Activated T-helper 1 cell treated with anti-CD3 and anti-CD28 coated beads, Interleukin-2, amount 50 U/mL, for 16 hours (primary cell): ENCODE measurements at places on chromosomes 2 and 18.

GRCh38 chr2:6181926-6182325, 489.7 kb downstream of the SOX11 start:
- DNase-seq = no peak

GRCh38 chr18:11488175-11488574, 121.2 kb upstream of the SLC35G4 start:
- DNase-seq = no peak

DNA sequence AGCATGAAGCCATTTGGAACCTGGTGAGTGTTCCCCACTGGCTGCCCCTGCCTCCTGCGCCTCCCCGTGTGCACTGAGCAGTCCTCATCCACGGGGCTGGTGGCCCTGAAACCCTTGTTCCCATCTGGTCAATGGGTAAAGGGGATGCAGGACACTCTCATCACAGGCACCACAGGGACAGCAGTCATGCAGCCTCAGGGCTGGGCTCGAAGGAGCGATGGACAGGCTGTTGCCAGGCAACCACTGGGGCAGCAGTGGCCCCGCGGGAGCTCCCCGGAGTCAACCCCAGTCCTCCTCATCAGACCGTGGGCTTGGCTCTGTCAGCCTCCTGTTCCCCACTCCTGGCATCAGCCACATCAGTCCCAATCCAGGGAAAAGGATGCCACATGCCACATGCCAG, 509.5 kb downstream of the EIPR1 start:
- no peak for DNase-seq

- no peak for DNase-seq
Observed at GRCh38 chr2:241925277-241925676, 55.7 kb downstream of the RTP5 start.

- no peak for DNase-seq
Observed at GRCh38 chr2:200199005-200199404, 107.5 kb upstream of the SPATS2L start.

GRCh38 chr2:109689182-109689930, 75.2 kb downstream of the SOWAHC start:
- DNase-seq = no peak

GRCh38 chr18:48803518-48803917, 147.2 kb downstream of the SMAD7 start:
- DNase-seq = no peak

GRCh38 chr2:127196998-127197397, 23.1 kb downstream of the CYP27C1 start:
- DNase-seq = no peak

- no peak for DNase-seq
Observed at GRCh38 chr2:102547462-102547861, 71.9 kb upstream of the SLC9A2 start.

- no peak for DNase-seq
Observed at GRCh38 chr2:16167870-16168426, 227.6 kb downstream of the MYCN start.

DNA sequence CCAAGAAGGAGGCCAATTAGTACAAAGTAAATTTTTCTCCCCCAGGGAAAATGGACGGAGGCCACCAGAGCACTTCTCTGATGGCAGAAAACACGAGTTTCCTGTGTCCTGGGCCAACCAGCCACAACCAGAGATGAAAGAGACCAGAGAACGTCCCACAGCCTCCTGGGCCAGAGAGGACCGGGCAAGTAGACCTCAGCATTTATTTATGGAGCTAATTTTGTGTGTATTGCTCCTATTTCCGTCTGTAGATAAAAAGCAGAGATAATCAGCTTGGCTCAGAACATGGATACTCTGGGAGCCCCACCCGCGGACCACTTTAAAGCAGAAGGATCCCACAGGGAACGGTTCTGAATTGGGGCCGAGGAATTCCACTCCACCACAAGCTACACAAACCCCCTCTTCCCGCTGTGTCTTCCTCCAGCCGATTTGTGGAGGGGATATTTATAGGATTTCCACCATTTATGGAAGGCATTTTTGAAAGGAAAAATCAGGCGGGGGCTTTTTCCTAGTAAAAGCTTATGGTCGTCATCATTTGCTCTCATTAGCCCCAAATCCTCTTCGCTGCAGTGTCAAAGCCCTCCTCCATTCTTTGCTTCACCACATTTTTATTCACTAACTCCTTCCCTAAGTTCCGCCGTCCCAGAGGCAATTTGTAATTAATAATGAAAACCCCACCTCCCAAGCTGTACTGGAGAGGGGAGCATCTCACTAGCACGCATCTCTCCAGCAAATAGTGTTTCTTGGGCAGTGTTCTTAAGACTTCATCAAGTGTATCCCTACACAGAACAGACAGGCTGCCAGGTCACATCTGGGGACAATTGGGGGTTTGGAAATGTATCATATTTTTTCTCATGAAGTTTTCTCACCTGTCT, 43.7 kb upstream of the TWIST2 start:
- DNase-seq = no peak

DNA sequence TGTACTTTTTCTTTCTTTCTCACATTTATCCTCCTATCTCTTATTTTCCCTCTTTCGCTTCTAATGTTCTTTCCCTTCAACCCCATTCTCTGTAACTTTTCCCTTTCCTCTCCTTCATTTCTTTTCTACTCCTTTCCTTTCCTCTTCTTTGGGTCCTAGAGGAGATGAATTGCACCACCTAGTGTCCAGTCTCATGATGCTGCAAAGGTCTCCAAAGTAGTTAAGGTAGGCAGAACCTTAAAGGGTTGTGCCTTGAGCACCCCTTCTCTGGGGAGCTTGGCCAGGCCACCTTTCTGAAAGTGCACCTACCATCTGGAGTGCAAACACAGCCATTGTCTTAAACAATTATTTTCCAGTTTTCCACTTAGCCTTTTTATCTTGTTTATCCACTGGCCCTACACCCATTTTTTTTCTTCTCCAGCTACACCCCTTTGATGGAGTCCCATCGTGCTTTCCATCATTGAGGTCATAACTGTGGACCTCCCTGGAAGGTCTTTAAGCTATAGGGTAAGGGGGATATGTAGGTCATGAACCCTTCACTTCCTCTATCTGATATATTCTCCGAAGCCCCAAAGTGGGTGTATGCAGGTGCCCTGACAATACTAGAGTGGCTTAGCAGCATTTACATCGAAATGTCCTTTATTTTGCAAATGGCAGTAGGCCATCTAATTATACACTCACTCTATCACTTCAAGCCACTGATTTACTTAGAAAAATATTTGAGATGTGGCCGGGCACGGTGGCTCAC, 155.9 kb downstream of the ESCO1 start:
- DNase-seq = no peak

DNA sequence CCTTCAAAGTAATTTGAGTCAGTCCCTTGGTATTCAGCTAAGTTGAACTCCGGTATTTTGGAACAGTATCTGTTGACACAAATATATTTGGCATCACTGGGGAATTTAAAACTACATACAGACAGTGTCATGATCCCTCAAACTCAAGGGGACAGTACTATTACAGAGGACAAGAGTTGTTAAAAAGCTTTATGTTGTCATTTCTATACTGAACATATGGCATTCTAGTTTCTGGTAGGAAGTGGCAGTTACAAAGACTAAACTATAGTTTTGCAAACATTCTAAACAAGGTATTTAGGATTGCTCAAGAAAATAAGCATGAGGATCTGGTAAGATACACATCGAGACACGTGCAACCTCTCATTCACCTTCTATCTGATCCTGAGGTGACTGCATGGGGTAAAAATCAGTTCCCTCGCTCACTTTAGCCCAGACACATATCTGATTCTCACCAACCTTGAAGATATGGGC, 16.6 kb upstream of the CCNYL1 start:
- DNase-seq = no peak

DNA sequence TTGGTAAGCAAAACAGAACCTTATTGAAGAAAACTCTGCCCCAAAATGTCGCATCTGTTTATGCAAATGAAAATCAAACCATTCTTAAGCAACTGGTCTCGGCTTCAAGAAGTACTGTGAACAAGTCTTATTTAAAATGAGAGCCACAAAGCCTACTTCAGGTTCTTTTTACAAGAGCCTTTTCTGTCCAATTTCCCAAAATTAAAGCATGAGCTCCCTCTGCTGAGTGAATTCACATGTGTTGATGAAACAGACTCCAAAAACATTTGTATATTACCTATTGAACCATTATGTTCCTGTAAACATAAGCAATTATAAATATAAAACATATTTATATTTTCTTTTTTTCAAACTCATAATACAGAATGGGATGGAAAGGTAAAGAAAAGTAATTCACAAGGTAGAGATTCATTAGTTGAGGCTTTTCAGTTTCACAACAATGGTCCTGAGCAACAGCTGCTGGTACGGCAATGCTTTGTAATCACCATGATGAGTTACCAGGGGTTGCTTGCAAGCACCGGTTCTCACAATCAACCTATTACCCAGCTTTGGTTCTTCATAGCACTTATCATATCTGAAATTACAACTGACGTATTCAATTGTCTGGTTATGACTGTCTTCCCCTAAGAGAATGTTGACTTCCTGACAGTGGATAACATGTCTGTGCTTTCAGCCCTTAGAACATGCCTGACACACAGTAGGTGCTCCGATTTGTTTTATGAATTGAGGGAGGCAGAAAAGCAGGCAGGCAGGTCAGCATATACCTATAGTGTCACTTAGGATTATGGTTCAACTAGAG, 108.4 kb upstream of the BZW1 start:
- no peak for DNase-seq

- DNase-seq = no peak
Observed at GRCh38 chr2:44623622-44624351, 262.0 kb downstream of the CAMKMT start.

- no peak for DNase-seq
Observed at GRCh38 chr2:163664610-163665009, 71.2 kb downstream of the FIGN start.

DNA sequence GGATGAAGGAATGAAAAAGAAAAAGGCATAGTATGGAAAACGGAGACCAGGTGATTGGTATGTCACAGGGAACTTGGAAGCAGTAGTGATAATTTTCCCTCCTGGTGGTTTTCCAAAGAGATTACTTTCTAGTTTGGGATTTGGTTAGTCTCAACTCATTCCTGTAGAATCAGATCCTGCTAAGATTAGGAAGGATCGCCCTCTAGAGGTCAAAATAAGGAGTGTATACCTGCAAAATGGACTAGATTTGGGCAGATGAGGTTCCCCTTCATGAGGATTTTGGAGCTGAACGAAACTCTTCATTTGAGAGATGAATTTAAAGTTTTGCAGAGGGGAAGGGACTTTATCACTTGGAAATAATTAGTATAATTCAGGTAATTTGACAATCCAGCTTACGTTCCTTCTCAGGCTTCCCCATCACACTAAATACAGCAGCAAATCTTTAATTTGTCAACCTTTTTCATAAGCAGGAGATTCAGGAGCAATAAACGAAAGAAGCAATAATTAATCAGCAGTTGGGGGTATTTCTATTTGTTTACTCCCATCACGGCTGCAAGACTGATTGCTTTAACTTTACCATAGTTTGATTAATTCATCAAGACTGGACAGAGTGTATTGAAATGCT, 65.2 kb downstream of the CCDC195 start:
- no peak for DNase-seq

- DNase-seq = no peak
Observed at GRCh38 chr2:102967451-102967850, 205.6 kb downstream of the TMEM182 start.

GRCh38 chr2:231604101-231604684, 11.5 kb downstream of the TEX44 start:
- DNase-seq = no peak

DNA sequence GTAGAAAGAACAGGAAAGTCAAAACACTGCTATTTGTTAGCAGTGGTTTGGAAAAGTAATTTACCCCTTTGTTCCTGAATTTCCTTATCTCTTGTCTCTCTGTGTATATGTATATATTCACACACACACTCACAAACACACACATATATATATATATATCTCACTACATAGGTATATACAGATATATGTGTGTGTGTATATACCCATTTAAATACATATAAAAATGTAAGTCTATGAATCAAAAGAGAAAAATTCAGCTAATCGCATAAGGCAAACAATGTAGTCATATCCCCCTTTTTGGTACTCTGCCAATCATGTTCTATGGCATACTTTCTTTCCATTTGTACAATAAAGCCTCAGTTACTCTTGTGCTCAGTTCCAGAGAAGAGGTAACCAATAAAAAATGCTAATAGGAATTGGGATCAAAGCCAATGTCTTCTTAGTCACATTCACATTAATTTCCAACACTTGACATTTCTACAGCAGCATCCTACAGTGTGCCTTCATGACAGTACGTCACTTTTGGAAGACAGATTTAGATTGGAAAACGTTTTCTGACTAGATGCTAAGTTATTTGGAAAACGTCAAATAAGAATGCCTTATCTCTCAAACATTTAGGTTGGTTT, 94.6 kb downstream of the MC4R start:
- DNase-seq = no peak

GRCh38 chr2:32617599-32618189, 10.2 kb upstream of the TTC27 start:
- DNase-seq = no peak

GRCh38 chr2:43408407-43409160, 182.2 kb upstream of the ZFP36L2 start:
- no peak for DNase-seq

DNA sequence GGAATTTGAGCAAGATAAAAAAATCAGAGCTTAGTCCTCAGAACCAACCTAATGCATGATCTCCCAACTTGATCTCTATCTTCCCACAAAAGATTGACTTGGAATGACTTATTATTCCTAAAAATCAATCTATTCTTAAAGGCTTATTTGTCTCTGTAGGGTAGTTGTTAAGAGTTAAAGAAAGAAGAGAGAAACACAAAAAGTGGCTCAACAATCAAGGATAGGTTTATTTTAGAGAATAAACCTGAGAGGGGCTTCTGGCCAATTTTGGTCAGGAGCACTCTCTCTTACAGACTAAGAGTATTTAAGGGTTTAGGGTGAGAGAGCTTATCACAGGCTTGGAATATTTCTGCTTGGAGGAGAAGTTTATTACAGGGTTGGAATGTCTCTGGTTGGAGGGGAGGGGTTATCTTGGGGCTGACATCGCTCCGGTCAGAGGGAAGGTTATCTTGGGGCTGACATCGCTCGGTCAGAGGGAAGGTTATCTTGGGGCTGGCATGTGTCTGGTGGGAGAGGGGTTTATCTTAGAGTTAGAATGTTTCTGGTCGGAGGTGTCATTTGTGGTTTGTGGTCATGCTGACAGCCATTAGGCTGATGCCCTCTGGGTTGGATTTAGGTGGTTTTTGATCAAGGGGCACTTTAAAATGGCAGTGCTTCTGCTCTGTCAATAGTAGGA, 2.4 kb upstream of the MFF start:
- no peak for DNase-seq

DNA sequence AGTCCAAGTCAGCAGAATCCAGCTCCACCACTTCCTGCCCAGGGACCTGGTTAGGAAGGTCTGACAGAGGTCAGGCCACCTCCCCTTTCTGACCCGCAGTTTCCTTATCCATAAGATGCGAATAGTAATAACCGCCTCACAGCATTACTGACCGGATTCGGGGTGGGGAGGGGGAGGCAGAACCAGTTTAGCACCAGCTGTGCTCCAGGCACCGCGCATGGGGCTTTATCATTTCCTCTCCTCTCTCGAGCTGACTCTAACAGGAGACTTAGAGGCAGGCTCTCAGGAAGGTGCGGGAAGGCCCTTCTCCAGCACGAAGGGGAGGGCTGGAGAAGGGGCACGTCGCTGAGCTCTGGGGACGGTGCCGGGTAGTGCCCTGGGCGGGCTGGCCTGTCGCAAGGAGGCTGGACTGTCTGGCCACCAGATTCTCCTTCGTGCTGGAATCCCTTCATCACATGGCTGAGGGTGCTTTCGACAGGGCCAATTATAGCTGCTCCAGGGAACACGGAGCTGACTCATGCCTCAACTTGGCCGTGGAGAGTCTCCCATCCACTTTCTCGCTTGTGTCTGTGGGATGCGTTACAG, 5.7 kb downstream of the EHD3 start:
- DNase-seq = no peak

GRCh38 chr2:230872968-230873660, 8.4 kb downstream of the ITM2C start:
- no peak for DNase-seq

GRCh38 chr2:128472789-128473174, 154.1 kb upstream of the HS6ST1 start:
- no peak for DNase-seq
